ENCODE measurements at places on chromosomes 6 and 20. TPM values are rescaled to one million over a fixed set of nuclear protein-coding genes. Genes with fewer than 3 reads are reported as not detected.

The GGTLC1 gene
- total RNA-seq = not detected

The APOM gene
- total RNA-seq = 1.1 TPM

- no peak for DNase-seq
Observed at GRCh38 chr6:77036400-77036799, 426.9 kb downstream of the HTR1B start.

DNA sequence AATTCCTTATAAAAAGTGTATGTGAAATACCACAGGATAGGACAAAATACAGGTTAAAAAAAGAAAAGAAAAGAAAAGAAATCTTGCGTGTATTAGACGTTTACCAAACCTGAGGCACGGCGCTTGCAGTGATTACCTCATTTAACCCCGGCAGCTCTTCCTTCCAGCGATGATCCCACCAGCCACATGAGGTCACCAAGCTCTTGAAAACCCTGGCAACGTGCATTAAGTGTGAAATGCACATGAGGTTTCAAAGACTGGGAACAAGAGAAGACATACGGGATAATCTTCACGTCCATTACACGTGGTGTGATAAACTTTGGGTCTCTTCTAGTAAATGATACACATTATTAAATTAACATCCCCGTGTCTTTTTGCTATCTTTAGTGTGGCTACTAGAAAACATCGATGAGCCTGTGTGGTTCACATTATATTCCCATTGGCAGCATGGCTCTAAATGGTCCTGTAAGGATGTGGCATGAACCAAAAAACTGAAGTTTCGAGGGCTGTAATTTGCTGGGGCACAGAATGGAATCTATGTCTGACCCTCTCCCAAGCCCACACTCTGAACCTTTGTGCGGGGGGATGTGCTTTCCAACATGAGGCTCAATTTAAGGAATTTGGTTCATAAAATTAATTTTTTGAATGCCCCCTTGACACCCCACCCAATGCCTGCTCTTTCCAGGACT, 59.2 kb upstream of the THBS2 start:
- no peak for DNase-seq

DNA sequence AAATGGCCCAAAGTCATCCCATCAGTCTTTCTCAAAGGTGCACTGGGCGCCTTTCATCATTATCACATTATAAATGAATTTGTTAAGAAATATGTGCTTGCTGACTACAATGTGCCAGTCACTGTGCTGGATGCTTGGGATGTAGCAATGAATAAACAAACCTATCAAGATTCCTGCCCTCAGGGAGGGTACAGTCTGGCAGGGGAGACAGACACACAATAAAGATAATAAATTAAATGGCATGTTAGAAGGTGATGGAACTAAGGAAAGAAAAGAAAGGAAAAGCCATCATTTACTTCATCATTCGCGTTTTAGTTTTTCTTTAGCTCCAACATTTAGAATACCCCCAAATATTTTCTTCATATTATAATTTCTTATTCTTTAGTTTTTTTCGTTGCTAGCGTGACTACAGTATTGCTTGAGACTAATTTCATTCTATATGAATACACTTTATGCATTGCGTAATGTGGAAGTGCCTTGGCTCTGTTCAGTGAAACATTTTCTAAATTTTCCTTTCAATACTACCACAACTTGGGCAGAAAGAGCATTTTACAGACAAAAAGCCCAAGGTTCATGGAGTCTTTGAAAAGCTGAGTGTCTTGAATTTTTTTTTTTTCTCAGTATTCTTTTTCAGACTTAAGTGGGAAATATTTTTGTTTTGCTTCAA, 48.7 kb upstream of the CITED2 start:
- DNase-seq = no peak
